CD4-positive, alpha-beta T cell (primary cell): ENCODE measurements at places on chromosomes 12 and 14. TPM values are rescaled to one million over a fixed set of nuclear protein-coding genes. Genes with fewer than 3 reads are reported as not detected.
A peak's percentile ranks its signal among the peaks of the same experiment; 100 is the strongest.

Gene PRB2
- total RNA-seq, result not detected

Gene METTL17
- 94.8 TPM for total RNA-seq

Gene IFNG-AS1
- 1.1 TPM for total RNA-seq

- H3K4me1 ChIP-seq, result no peaks in the 10 kb centered on the region
- no peak overlapping the region for H3K4me3 ChIP-seq
- no peak for DNase-seq
Measured at GRCh38 chr14:95067526-95067925, 89.8 kb downstream of the DICER1 start.

DNA sequence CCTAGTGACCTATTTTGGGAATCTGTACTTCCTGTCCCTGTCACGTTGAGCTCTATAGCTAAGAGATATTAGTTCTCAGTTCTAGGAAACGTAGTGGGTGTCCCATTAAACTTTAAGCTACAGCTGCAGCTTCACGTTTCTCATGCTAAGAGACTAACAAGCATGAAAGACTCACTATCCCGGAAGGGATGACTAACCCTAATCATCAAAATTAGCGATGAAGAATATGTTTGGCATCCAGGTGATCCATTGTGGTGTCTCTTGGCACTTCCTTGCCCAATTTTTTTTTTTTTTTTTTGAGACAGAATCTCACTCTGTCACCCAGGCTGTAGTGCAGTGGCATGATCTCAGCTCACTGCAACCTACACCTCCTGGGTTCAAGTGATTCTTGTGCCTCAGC is 11.0 kb upstream of the LALBA start:
- H3K27ac ChIP-seq, result no peak overlapping the region
- H3K4me3 ChIP-seq, result no peak overlapping the region
- DNase-seq, result no peak
- H3K27me3 ChIP-seq, result peaks cover 20% of the 10 kb centered on the region
- no peaks in the 10 kb centered on the region for H3K36me3 ChIP-seq

DNA sequence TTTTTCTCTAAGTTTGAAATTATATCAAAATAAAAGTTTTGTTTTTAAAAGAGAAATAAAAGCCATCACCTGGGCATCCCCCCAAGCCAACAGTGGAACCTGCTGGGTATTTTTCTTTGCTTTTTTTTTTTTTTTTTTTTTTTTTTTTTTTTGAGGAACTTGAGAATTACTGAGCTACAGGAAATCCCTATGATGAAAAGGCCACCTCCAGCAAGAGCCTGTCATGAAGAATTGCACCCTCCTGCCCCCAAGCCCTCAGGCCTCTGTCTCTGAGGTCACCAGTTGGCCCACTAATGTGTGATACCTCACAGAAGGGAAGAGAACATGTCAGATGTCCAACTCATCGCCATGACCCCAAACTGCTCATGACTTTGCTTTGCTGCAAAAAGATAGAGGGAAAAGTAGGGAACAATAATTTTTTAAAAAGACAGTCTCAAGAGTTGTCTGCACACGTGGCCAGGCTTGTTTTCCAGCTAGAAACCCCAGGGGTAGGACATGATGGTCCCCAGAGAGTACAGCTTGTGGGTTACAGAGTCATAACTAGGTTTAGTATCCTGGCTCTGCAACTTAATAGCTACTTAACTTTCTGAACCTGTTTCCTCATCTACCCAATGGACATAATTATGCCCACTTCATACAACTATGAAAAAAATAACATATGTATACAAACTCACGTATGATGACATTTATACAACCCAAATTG is 124.3 kb upstream of the EGLN3 start:
- H3K27me3 ChIP-seq, result no peaks in the 10 kb centered on the region
- DNase-seq, result peak; percentile 9

Gene DLK1
- not detected for total RNA-seq

DNA sequence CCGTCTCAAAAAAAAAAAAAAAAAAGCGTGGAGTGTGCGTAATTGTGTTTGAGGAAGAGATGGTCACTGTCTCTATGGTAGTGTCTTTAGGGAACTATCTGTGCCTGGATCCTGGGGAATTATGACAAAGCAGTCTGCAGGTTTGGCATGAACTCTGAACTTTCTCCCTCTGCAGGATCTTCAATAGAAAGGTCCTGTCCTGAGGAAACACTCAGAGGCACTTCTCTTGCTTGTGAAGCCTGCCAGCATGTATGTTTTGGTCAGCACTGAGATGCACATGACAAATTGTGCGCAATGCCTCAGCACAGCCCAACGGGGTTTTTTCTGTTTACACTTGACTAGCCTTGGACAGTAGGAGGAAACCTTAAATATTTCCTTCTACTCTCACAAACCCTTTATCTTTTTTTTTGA is 46.6 kb downstream of the ATF7 start:
- peaks cover 4% of the 10 kb centered on the region for H3K36me3 ChIP-seq
- no peak overlapping the region for H3K27ac ChIP-seq

DNA sequence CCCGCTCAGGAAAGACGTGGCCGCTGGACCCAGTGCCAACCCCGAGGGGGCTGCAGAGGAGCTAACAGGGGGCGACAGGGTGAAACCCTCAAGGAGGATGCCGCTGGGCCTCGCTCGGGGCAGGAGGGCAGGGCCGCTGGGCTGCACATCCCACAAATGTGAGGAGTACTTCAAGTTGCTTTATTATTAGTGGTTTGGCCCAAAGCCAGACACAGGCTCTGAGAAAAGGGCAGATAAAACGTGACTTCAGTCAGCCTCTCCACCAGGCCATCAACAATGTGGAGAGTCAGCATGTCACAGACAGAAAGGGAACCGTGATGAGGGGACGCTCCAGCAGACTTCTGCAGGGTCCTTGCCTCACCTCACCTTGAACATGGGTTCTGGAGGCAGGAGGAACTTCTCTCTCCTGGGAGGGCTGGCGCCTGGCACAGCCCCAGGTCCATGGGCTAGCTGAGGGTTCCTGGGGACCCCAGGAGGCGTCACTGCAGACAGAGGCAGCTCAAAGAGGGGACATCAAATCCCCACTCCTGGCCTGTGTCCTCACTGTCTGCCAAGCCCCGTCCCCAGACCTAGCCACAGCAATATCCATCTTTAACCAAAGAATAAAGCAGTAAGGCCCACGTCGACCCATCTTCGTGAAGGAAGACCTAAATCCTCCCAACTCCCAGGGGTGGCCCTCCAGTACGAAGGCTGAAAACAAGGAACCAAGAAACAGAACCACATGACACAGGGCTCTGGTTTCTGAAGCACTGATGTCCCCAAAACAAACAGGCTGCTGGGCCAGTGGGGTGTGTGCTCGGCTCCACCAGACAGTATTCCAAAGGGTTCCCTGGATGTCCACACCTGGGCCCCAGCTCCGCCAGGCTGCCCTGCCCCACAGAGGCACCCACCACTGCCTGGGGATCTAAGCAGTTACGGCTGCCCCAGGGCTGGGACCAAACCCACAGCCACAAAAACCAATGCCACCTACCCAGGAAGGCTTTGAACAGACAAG is 35.1 kb downstream of the CCDC85C start:
- no peaks in the 10 kb centered on the region for H3K27me3 ChIP-seq
- DNase-seq, result no peak

- no peaks in the 10 kb centered on the region for H3K4me1 ChIP-seq
- H3K36me3 ChIP-seq, result peaks cover 45% of the 10 kb centered on the region
- H3K27me3 ChIP-seq, result no peaks in the 10 kb centered on the region
- no peak overlapping the region for H3K27ac ChIP-seq
Measured at GRCh38 chr14:101927859-101928258, 36.5 kb upstream of the DYNC1H1 start.

- DNase-seq, result no peak
- H3K27ac ChIP-seq, result no peak overlapping the region
- H3K4me1 ChIP-seq, result no peaks in the 10 kb centered on the region
- no peaks in the 10 kb centered on the region for H3K27me3 ChIP-seq
- H3K4me3 ChIP-seq, result no peak overlapping the region
- no peaks in the 10 kb centered on the region for H3K36me3 ChIP-seq
Measured at GRCh38 chr12:98955284-98955683, 310.2 kb downstream of the APAF1 start.

GRCh38 chr12:107458990-107459389 is 226.6 kb upstream of the PWP1 start:
- H3K4me1 ChIP-seq, result peaks cover 3% of the 10 kb centered on the region
- no peaks in the 10 kb centered on the region for H3K36me3 ChIP-seq
- no peak for DNase-seq
- no peaks in the 10 kb centered on the region for H3K27me3 ChIP-seq

DNA sequence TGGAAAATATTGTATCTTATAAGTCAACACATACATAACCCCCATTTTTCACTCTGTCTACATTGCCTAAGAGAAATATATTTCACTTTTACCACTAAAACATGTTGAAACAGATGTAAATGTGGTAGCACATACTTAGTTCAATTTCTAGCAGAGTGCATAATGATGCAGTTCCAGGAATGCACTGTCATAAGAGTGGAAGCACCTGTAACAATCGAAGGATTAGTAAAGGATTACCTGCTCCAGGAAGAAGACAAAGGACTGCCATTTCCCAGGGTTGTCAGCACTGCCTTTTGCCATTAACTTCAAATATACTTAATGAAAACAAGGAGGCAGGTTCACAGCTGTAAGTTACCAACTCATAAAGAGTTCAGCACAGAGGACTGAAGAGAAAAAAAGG is 24.6 kb downstream of the DAD1 start:
- peak overlapping the region; percentile 79 for H3K27ac ChIP-seq
- H3K36me3 ChIP-seq, result peaks cover 14% of the 10 kb centered on the region
- H3K4me1 ChIP-seq, result peaks cover 89% of the 10 kb centered on the region
- no peak overlapping the region for H3K4me3 ChIP-seq
- no peak for DNase-seq

- no peak overlapping the region for H3K4me3 ChIP-seq
- no peak overlapping the region for H3K27ac ChIP-seq
- no peak for DNase-seq
- no peaks in the 10 kb centered on the region for H3K27me3 ChIP-seq
- no peaks in the 10 kb centered on the region for H3K36me3 ChIP-seq
Measured at GRCh38 chr14:103319422-103319821, 14.6 kb upstream of the EIF5 start.

DNA sequence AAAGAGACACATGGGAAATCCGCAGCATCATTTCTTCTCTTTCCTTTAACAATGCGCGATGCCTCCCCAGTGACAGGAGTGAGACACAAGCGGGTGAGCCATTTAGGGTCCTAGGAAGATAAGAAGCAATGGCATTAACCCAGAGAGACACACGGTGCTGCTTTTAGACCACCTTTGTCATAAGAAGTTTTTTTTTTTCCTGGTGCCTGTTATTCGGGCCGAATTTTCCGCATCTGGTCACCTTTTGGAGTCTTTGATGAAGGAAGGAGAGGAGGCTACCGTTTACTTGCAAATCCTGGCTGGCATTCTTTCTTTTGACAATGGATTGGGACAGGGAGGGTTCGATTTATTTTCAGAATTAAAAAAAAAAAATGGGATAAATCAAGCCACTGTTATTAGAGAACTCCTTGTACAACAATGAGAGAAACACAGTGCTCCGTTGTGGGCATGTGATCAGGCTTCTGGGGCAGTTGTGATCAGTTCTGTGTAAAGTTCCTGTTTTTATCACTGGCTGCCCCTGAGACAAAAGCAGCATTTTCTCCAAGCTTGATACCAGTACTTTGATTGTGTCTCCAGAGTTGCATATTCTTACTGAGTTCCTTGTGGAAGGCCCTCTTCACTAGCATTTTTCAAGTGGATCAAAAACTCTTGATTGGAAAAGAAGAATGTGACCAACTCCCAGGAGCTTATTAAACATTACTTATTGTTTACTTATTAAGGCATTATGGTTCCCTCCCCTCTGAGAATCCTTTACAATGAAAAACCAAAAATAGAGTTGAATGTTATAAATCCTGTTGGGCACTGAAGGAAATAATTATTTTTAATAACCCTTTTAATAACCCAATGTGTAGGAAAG is 1.1 kb downstream of the DIP2B start:
- peak overlapping the region; percentile 11 for H3K27ac ChIP-seq
- no peaks in the 10 kb centered on the region for H3K36me3 ChIP-seq
- H3K4me1 ChIP-seq, result peaks cover 42% of the 10 kb centered on the region
- H3K27me3 ChIP-seq, result no peaks in the 10 kb centered on the region
- DNase-seq, result no peak
- H3K4me3 ChIP-seq, result peak overlapping the region; percentile 88

GRCh38 chr12:41917938-41918341 is 226.7 kb downstream of the GXYLT1 start:
- H3K27ac ChIP-seq, result no peak overlapping the region
- H3K36me3 ChIP-seq, result no peaks in the 10 kb centered on the region
- no peak overlapping the region for H3K4me3 ChIP-seq
- H3K4me1 ChIP-seq, result no peaks in the 10 kb centered on the region
- H3K27me3 ChIP-seq, result no peaks in the 10 kb centered on the region

Gene CACNA2D4
- 10.5 TPM for total RNA-seq

DNA sequence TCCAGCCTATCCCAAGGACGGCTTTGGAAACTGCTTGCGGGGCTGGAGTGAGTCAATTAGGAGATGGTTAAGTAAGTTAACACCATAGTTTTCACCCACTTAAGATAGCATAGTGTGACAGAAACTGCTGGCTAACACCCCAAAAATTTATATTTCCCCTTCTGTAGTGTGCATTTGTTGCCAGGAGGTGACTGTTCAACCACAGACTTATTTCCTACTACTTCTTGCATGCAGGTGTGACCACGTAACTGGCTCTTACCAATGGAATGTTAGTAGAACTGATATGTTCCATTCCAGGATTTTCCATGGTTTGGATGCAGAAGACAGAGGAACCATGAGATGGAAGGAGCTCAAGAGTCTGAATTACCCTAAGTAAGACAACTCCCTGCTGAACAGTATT is 52.9 kb upstream of the SLC35F4 start:
- no peak for DNase-seq
- H3K36me3 ChIP-seq, result no peaks in the 10 kb centered on the region
- H3K27ac ChIP-seq, result no peak overlapping the region

Gene BICDL1
- total RNA-seq, result 143 TPM

GRCh38 chr12:97313471-97314190 is 149.0 kb upstream of the RMST start:
- no peak for DNase-seq
- no peaks in the 10 kb centered on the region for H3K4me1 ChIP-seq
- H3K27ac ChIP-seq, result no peak overlapping the region
- H3K4me3 ChIP-seq, result no peak overlapping the region
- no peaks in the 10 kb centered on the region for H3K27me3 ChIP-seq

Gene TAS2R10
- total RNA-seq, result not detected

GRCh38 chr12:80504389-80505163 is 60.5 kb downstream of the PTPRQ start:
- no peaks in the 10 kb centered on the region for H3K36me3 ChIP-seq
- no peaks in the 10 kb centered on the region for H3K4me1 ChIP-seq
- DNase-seq, result no peak
- H3K27me3 ChIP-seq, result no peaks in the 10 kb centered on the region
